ENCODE measurements at places on chromosomes 7 and 10. TPM values are rescaled to one million over a fixed set of nuclear protein-coding genes. Genes with fewer than 3 reads are reported as not detected.

- no peaks in the 10 kb centered on the region for H3K27me3 ChIP-seq
- peaks cover 33% of the 10 kb centered on the region for H3K36me3 ChIP-seq
- no peak for DNase-seq
- H3K27ac ChIP-seq, result no peak overlapping the region
- H3K4me1 ChIP-seq, result no peaks in the 10 kb centered on the region
- no peak overlapping the region for H3K4me3 ChIP-seq
Measured at GRCh38 chr7:152847386-152847908, 87.9 kb downstream of the ACTR3B start.

DNA sequence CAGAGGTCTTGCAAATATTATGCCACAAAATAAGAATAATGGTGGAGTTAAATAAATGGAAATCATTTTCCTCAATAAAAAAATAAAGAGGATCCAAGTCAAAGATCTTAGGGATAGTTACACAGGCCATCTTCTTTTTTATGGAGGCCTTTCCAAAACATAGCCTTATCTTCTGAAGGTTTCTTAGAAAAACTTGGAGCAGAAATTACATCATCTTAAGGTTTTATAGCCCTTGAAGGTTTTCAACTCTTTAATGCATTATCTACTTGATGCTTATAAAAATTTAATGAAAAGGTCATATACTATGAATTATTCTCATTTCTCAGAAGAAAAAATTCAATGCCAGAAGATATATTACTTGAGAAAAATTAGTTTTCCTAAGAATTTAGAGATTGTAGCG lies 94.2 kb upstream of the LAMB4 start:
- H3K27ac ChIP-seq, result no peak overlapping the region
- no peaks in the 10 kb centered on the region for H3K36me3 ChIP-seq
- DNase-seq, result no peak
- H3K27me3 ChIP-seq, result no peaks in the 10 kb centered on the region

DNA sequence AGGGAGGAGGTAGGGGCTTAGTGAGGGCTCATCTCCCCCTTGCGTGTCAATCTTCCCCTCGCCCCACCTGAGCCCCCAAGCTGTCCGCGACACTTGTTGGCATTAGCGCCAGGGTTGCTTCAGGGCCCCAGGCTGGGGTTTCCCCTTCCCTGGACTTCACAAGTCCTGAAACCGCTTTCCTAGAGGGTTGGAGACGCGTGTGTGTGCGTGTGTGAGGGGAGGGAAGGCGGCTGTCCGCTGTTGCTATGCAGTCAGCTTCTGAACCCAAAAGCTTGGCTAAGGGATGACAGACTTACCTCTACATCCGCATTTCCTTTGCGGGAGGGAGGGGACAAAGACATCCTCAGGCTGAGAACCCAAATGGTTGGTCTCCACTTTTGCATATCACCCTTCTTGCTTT lies 803 bp downstream of the GOLGA7B start:
- no peaks in the 10 kb centered on the region for H3K27me3 ChIP-seq
- no peaks in the 10 kb centered on the region for H3K36me3 ChIP-seq
- H3K4me3 ChIP-seq, result peak overlapping the region; percentile 46
- DNase-seq, result no peak
- H3K4me1 ChIP-seq, result peaks cover 48% of the 10 kb centered on the region

DNA sequence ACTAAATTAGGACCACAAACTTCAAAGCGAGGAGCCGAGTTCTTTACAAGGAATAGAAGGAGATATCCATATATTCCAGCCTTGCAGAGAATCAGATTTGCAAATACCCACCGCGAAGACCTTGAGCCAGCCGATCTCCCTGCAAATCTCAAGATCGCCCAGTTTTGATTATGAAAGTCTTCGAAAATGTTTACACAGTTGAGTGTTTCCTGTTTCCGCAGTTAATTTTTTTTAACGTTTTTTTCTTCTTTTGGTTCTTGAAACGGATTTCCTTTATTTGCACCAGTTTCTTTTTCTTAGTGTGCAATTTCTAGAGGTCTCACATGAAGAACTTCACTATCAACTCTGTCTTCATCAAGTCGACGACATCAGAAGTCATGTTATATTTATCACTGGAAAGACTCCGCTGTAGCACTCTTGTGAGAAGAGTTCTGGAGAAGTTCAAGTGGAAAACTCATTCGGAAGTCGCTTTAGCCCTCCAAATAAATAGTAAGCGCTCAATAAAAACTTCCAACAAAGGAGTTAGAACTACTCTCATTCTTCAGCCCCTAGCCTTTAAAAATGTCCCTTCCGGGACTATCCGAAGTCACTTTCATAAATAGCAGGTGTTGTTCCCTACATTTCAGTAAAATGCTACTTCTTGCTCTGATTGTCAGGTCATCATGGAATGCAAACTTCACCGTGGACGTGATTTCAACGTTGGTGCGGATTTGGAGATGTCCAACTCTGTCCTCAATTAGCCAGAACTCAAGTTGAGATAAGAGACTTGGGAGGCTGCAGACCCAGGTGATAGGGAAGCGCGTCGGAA lies 11.9 kb upstream of the SPAG6 start:
- no peak for DNase-seq
- peaks cover 34% of the 10 kb centered on the region for H3K4me1 ChIP-seq
- peaks cover 3% of the 10 kb centered on the region for H3K36me3 ChIP-seq
- no peak overlapping the region for H3K27ac ChIP-seq
- H3K27me3 ChIP-seq, result peaks cover 62% of the 10 kb centered on the region

The DENND2A gene
- 23.7 TPM for total RNA-seq

The HHEX gene
- 6.0 TPM for total RNA-seq

Measured in spinal cord (tissue), 10 donors.